Heart right ventricle (tissue), 16 donors: ENCODE measurements at places on chromosomes 11 and 22. TPM values are rescaled to one million over a fixed set of nuclear protein-coding genes. Genes with fewer than 3 reads are reported as not detected.

The KCNC1 gene
- not detected for polyA plus RNA-seq

- no peak overlapping the region for H3K4me3 ChIP-seq
- no peak overlapping the region for H3K27ac ChIP-seq
- DNase-seq, result no peak
Observed at GRCh38 chr11:60069450-60069849, 13.0 kb downstream of the MS4A3 start.

DNA sequence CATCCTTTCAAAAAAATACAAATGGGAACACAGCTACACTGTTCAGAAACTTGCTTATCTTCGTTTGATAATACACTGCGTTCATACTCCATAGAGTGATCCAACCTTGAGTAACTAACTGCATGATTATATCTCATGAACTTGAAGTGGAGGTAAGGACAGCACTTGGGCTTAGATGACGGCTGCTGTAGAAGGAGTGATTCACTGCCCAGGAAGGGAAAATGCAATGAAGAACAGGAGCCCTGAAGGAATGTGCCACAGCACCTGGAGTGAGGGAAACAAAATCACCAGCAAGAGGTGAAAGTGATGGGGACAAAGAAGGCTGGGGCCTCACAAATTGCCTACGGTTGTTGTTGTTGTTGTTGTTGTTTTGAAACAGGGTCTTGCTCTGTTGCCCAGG lies 44.1 kb upstream of the SC5D start:
- H3K27ac ChIP-seq, result no peak overlapping the region
- no peaks in the 10 kb centered on the region for H3K27me3 ChIP-seq
- H3K4me3 ChIP-seq, result no peak overlapping the region
- no peaks in the 10 kb centered on the region for H3K36me3 ChIP-seq
- no peak for DNase-seq
- H3K4me1 ChIP-seq, result no peaks in the 10 kb centered on the region

The LMO1 gene
- 0.55 TPM for polyA plus RNA-seq

The SLC25A22 gene
- polyA plus RNA-seq, result 11.1 TPM

The IFITM1 gene
- polyA plus RNA-seq, result 427 TPM

The SAA4 gene
- not detected for polyA plus RNA-seq

The FCHSD2 gene
- 17.1 TPM for polyA plus RNA-seq
